ENCODE measurements at places on chromosomes 3 and 15.

DNA sequence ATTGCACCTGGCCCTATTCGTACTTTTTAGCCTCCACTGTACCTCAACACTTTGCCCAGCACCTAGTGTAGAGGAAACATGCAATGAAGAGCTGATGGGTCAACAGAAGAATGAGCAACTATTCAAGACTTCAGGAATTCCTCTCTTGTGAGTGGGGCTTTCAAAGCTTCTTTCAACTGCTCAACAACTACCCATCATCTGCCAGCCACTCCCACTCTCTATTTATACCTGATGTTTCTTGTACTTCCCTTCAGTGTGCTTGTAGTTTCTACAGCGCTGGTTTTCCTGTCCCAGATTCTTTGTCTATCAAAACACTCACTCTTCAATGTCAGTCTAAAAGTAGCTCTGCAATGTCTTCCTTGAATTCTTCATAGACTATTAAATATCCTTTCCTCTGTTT lies 168.3 kb upstream of the LPP start:
- no peak for DNase-seq

- no peak for DNase-seq
Observed at GRCh38 chr15:89352476-89352875, 17.9 kb upstream of the POLG start.

GRCh38 chr3:42900226-42901072 lies 5.5 kb upstream of the ZNF662 start:
- no peak for DNase-seq

DNA sequence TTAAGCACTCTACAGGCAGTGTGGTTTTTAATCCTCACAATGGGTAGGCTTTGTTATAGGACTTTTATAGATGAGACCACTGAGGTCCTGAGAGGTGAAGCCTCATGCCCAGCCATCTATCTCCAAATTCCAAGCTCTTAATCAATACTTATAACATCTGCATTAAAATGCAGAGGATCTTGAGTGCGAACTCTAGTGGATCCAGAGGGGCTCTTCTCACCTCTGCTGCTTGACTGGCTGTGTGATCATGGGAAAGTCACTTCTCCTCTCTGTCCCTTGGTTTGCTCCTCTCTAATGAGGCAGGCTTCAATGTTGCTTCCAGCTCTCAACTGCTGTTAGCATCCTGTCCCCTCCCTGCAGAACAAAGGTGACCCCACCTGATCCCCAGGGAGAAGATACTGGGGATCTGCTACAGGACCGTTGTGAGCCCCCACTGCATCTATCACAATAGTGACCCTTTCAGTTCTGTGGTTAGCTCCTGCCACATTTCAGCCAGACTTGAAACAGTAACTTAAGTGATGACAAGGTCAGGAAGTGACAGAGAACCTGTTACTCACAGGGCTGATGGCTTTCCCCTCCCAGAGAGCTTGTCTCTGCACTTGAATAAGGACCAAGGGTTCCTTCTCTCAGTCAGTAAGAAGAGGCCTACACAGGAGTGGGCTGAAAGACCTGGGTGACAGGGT lies 1.3 kb downstream of the SLC27A2 start:
- DNase-seq: no peak

- no peak for DNase-seq
Observed at GRCh38 chr3:99429502-99429901, 208.9 kb upstream of the COL8A1 start.

GRCh38 chr3:94616833-94617232 lies 554.0 kb downstream of the NSUN3 start:
- DNase-seq: no peak

- no peak for DNase-seq
Observed at GRCh38 chr3:31531452-31531991, 1.2 kb upstream of the STT3B start.

- no peak for DNase-seq
Observed at GRCh38 chr3:30604558-30604957, 1.8 kb upstream of the TGFBR2 start.

- DNase-seq: no peak
Observed at GRCh38 chr15:64216196-64216595, 53.4 kb upstream of the PPIB start.

DNA sequence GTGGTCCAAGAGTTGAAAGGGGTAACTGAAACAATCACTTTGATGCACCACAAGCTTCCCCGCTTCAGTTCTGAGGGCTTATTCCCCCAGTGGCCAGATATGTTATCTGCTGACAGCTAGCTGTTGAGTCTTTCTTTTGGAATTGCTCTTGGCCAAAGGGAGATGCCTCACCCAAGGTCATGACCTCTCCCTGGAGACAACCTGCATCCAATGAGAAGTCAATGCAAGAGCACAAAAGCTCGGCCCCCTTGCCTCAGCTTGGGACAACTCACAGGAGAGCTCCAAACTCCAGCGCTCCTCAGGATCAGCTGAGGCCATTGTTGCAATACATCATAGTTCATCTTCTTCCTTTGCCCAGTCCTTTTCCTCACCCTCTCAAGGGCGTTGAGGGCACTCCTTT lies 31.0 kb upstream of the THBS1 start:
- DNase-seq: no peak

DNA sequence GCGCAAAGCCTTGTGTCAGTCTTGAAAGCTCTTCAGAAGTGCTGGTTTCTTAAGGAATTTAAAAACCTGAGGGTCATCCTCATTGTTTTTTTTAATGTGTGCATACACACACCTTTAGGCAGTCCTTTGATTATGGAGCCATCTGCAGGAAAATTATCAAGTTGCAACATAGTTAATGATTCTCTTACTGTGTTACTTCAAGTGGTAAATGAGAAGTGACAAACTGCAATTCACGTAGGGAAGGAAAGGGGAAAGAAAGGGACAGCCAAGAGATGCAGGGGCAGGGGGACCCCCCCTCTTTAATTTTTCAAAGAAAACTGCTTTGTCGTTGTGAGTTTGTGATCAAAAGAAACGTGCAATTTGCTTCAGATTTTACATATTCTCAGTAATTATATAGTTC lies 162.4 kb upstream of the CGNL1 start:
- DNase-seq: no peak

DNA sequence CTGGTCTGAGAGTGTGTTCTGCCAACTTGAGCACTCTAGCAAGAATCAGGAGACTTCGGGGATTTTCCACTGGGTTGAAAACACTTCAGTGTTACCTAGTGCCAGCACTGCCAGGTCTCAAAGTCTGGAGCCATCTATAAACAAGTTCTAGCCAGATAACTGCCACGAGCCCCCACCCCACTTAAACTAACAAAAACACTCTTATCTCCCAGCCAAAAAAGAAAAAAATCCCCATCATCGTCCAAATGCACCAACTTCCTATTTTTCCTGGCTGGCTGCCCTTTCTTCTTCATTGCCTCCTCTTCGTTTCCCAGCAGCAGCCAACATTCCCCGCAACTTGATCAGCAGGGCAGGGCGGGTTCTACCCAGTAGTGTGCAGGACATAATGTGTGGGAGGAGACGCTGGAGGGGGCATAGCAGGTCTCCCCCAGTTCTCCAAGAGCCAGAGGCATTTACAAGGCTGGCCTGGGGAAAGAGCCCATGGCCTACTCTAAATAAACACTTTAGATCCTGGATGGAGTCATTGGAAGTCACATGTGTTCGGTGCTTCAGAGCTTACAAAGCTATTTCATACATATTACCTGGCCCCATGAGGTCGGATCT lies 29.5 kb downstream of the C2CD4B start:
- no peak for DNase-seq

- no peak for DNase-seq
Observed at GRCh38 chr15:41291065-41291631, 41.2 kb downstream of the OIP5 start.

DNA sequence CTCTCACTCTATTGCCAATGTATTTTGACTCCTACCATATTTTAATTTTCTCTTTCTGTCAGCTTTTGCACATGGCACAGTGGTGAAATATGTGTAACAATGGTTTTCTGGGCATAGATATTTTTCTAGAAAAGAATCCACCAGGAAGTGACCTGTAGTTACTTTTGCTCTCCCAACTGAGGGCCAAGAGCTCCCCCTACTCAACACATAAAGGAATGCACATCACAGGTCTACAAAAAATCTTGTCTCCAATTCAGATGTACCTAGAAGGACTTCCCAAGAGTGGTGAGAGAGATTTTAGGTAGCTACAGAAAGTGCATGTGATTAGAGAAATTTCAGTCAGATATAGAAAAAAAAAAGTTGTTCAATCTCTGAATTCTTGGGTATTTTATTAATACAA lies 15.6 kb downstream of the CPA3 start:
- no peak for DNase-seq

DNA sequence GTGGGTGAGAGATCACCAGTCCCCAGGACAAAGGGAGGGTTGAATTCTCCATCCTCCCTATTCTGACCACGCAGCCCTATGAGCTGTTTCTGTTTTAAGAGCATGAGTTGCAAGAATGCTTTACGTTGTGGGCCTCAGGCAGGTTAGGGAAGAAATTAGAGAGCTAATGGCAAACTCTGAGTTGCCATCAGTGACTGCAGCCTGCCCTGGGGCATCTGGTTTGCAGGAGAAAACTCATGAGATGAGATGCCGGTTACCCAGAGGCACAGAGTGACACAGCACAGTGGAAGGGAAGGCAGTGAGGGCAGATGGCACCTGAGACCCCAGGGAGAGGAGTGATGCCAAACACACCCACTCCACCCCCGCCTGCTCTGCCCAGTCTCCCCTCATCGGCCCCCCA lies 265.3 kb downstream of the CD47 start:
- DNase-seq: no peak

- DNase-seq: no peak
Observed at GRCh38 chr3:111692593-111693552, 97.7 kb upstream of the ZBED2 start.

DNA sequence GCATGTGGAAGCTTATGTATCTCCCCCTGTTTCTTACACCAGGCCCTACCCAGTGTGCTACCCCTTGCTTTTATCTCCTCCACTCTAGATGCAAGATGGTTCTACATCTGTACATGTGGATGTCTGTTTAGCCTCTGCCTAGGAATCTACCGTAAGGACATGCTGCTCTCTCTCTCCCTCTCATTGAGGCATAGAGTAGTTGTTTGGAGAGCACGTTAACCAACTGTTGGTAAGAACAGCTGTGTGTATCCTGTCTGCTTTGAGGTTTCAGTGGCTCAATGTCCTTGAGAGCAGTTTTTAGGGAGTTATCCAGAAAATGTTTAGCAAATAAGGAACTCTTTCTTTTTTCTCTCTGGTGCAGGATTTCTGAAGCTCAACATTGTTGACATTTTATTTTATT lies 152.8 kb downstream of the DNAJB8 start:
- DNase-seq: no peak
